ENCODE measurements at places on chromosomes 6 and 20. TPM values are rescaled to one million over a fixed set of nuclear protein-coding genes. Genes with fewer than 3 reads are reported as not detected.

DNA sequence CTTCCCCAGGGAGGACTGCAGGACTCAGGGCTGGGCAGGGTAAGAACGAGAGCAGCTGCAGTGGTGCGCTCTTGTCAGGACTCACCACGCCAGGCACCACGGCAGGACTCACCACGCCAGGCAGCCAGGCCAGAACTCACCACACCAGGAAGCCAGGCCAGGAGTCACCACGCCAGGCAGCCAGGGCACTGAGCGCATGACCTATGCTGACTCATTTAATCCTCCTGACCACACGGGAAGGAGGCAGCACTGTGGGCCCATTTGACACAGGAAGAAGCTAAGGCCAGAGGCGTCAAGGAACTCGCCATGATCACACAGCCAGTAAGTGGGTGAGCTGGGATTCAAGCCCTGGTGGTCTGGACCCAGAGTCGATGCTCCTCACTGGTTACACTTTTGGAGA, 189.3 kb downstream of the PREX1 start:
- peak; percentile 26 for DNase-seq

- DNase-seq = no peak
These were observed 1.9 kb upstream of the ZBTB9 start for GRCh38 chr6:33452496-33452895.

DNA sequence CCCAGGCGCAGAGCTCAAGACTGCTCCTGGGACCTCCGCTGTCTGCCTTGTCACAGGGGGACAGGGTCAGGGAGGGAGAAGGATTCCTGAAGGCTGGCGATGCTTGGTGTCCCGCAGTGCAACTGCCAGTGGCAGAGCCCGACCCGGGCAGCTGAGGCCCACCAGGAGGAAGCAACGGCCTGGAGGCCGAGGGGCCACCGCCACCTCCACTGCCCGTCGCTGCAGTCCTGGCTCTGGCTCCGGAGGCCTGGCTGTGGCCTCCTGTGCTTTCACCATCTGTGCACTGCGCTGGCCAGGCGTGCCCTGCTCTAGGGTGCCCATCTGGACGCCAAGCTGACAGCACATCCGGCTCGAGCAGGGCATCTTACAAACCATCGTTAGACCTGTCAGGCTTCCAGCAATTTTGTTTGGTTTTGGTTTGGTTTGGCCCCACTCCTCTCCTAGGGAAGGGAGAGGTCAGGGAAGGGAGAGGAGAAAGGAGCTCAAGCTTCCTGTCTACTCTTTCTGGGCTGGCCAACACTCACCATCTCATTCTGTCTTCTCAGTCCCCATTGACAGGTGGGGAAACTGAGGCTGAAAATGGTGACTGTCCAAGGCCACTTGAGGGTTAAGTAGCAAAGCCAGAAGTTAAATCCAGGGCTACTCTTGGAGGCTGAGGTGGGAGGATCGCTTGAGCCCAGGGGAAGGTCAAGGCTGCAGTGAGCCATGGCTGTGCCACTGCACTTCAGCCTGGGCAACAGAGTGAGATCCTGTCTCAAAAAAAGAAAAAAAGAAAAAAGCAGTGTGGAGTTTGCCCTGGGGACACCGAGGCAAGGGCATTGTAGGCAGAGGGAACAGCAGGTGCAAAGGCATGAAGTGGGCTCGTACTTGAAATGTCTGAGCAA, 37.7 kb upstream of the NOL4L start:
- no peak for DNase-seq

GRCh38 chr6:157551041-157551832, 170.2 kb downstream of the ZDHHC14 start:
- no peak for DNase-seq

- peak; percentile 53 for DNase-seq
These were observed 33.0 kb downstream of the RRBP1 start for GRCh38 chr20:17648791-17649730.

DNA sequence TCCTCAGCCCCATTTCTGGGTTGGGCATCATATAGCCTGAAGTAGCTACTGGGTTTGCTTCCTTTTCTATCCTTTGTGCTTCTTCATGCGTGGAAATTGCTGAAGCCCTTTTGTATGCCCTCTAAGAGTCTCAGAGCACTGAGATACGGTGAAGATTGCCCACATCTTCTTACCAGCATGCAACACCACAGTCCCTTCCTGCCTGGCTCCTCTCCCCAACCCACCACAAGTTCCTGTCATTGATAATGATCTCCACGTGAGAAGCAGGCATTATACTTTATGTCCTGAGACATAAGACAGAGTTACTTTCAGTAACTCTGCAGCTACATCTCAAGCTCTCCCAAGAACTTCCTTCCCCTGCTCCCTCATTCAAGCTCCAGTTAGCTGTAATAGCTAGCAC, 15.8 kb upstream of the PLCB4 start:
- no peak for DNase-seq

DNA sequence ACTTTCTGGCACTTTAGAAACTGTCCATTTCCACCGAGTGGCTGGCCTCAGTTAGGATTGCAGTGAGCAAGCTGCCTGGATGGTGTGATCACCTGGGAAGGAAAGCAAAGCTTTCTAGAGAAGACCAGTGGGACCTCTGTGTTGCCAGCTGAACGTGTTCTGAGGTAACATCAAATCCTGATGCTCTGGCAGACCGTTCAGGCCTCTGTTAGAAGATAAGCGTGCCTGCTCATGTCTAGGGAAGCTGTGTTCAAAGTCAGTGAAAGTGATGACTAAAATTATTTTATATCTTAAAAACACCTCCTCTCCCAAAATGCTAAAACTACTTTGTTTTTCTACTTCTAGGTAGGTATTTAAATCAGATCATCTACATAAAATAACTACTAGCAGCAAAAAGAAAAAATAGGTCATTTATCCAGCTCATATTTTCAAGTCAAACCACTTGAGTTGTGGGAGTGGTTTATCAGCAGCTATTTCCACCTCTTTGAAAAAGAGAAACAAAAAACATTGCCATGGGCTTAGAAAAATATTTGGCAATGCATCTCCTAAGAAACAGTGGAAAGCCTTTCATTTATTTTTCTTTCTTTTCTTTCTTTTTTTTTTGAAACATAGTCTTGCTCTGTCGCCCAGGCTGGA, 54.8 kb downstream of the CEP43 start:
- DNase-seq = no peak

GRCh38 chr6:69732045-69732444, 64.8 kb downstream of the LMBRD1 start:
- no peak for DNase-seq

DNA sequence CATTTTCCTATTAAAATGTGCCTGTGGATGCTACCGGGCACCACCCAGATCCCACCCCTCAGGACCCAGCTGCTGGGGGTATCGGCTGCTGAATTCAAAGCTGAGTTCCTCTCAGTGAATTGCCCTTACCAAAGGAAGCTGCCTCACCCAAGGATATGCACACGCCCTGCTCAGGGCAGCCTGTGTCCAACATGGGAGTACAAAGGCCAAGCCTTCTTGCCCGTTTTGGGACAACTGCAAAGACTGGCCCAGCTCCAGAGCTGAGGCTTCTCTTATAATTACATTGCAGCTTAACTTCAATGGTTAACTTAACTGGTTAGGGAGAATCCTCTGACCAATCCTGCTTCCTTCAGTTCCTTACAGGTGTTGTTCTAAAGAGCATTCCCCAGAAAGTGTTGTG, 19.8 kb upstream of the FANCE start:
- DNase-seq = no peak

PTPN1 gene
- total RNA-seq = 37.5 TPM

AMD1 gene
- 47.3 TPM for total RNA-seq

SAMD10 gene
- total RNA-seq = 47.2 TPM

CRIP3 gene
- total RNA-seq = not detected

SCRT2 gene
- total RNA-seq = not detected

All from HT-29 (cell line).